Esophagus mucosa (tissue), 1 donor: ENCODE measurements at places on chromosomes 2 and 18. TPM values are rescaled to one million over a fixed set of nuclear protein-coding genes. Genes with fewer than 3 reads are reported as not detected.

- ATAC-seq: no peak
Observed at GRCh38 chr18:55419947-55420664, 167.9 kb downstream of the TCF4 start.

DNA sequence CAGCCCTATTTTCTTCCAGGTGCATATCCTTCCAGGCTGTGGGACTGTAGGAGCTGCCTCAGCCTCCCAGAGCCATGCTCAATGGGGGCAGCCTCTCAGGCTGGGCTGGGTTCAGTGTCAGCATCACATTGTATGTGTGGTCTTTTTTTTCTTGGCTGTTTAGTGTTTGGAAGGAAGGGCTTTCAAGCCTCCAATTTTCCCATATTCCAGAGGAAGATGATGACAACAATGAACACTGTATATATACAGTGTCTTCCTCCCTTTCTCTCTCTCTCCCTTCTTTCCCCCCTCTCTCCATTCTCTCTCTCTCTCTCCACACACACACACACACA lies 326.4 kb downstream of the DYSF start:
- no peak for ATAC-seq

- no peak for ATAC-seq
Observed at GRCh38 chr18:67589325-67589724, 72.8 kb upstream of the DSEL start.

The TRIB2 gene
- 12.7 TPM for total RNA-seq

DNA sequence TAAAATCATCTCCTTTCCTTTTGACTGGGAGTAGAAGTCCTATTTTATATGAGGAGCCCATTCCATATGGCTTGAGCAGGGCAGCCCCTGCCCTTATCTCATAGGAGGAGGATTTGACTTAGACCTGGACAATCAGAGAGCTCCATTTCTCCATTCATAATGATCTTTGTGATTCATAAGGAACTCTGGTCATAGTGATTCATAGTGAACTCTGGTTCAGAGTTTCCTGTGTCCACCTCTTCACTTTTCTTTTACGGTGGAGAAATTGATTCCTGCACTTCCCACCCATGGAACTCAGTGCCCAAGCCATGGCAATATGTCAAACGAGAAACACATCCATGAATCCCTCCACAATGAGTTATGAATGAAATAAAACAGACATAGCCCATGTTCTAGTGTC lies 12.8 kb upstream of the MYO3B start:
- no peak for ATAC-seq

DNA sequence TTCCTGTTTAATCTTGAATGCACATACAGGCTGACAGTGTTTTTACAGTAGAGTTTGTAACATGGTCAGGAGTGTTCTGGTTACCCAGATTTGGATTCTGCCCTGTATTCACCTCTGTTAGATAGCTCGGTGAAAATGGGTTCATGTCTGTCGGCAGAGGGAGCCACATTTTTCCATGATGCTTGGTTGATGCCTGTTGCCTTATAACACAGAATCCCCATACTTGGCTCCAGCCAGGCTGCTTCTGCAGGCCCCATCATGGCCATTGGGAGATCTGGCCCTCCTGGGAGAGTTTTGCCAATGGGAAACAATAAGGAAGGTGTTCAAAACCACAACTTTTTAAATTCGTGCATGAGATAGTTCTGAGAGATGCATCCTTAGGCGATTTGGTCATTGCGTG lies 78.1 kb downstream of the WDSUB1 start:
- ATAC-seq: no peak

GRCh38 chr2:2542966-2543611 lies 212.0 kb upstream of the MYT1L start:
- ATAC-seq: no peak

GRCh38 chr2:11870064-11870463 lies 123.6 kb downstream of the LPIN1 start:
- ATAC-seq: no peak

- no peak for ATAC-seq
Observed at GRCh38 chr18:2293109-2293839, 278.0 kb downstream of the METTL4 start.

DNA sequence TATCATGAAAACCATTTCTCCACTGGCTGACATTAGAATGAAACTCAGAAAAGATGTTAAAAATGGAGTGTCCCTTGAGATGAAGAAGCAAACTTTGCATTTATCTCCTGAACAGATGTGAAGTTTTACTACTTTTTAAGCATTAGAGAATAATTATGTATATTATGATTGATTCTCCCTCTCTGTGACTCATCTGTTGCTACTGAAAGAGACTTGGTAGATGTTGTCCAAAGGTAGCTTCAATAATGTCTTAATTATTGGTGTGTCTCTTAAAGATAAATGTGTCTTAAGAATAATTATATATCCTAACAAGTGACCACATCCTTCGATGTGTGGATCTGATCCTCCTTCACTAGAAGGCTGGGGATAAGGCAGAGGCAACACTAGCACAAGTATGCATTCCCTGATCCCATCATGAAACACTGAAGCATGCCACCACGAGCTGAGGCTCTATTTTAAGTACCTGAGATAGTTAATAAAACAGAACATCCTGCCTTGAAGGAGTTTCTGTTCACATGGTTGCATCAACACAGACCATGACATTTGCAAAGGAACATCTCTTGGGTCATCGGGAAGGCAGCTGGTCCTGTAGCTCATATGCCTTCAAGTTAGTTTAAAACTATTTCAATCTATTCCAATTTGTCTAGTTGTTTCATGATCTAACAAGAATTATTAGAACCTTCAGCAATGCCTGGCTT lies 15.5 kb downstream of the RND3 start:
- ATAC-seq: no peak

The PID1 gene
- 1.2 TPM for total RNA-seq

DNA sequence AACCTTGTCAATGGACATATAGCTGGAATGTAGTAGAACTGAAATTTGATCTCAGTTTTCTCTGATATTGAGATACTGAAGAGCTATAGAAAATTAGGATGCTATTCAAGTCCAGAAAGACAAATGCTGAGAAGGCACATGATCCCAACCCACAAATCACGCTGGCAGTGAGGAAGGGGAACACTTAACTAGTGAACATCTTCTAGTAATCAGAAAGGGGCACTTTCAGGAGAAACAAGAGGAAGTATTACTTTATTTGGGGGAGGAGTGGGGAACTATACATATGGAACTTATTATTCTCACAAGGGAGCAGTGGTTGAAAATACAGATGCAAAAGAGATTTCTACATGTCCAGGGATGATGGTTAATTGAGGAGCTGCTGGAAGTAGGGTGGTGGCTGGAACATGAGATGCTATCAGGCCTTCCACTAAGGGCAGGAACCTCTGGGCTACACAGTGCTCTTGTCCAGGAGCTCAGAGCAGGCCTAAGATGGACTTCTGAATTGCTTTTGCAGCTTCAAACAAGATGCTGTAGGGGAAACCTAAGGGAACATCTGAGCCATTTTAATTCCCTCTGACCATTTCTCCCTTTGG lies 79.3 kb downstream of the TGFA start:
- no peak for ATAC-seq

DNA sequence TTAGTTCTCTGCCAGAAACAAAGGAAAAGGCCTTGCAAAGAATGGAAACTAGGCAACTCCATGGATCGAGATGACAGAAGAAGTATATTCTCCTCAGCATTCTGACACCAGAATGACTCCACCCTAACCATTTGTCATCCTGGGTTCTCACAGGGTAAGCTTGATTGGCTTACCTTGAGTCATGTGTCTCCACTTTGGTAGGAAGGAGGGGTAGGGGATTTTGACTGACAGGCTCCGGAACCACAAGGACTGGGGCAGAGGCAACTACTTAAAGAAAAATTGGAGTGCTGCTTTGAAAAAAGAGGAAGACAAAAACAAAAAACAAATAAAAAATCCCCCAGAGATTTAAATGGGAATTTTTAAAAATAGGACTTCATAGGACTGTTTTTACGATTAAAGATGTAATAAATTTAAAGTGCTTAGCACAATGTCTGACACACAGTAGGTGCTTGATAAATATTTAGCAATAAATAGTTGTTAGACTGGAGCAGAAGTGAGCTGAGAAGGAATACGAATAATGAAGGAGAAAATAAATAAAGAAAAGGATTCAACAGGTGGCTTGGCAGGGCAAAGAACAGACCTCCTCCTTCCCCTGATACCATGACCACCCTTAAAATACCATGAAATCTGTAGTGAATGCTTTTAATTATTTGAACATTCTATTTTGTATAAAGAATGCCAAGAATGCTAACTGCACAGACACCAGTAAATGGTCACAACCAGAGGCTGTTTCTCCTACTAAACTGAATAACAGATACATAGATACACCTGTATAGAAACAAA lies 230.2 kb downstream of the CDCA7 start:
- no peak for ATAC-seq

DNA sequence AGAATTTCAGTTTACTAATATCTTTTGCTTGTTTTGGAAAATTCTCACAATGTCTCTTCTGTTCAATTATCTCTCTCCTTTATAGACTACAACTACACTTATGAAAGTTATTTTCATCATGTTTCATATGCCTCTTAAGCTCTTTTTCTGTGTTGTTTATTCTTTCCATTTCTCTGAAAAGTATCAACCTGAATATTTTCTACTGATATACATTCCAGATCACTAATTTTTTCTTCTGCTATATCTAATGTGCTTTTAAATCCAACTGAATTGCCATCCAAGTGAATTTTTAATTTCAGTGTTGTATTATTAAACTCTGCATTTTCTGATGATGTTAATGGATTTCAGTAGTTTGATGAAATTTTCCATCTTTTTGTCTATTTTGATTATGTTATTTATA lies 301.3 kb downstream of the HRH4 start:
- no peak for ATAC-seq

DNA sequence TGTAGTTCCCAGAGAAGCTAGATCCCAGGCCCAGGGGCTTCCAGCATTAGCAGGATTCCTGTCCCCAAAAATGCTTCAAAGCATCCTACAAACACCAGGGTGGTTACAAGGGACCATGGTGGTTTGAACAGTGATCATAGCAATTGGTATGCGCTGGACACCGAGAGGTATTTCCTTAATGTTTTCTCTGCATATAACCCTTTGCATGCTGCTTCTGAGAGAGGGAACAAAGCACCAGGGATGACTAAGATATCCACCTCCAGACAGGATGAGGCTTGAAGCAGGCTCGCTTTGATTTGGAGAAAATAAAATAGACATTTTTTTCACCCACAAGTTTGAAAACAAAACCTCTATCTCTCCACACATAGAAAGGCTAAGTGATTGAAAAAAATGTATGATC lies 50.5 kb upstream of the TSPYL6 start:
- ATAC-seq: no peak

DNA sequence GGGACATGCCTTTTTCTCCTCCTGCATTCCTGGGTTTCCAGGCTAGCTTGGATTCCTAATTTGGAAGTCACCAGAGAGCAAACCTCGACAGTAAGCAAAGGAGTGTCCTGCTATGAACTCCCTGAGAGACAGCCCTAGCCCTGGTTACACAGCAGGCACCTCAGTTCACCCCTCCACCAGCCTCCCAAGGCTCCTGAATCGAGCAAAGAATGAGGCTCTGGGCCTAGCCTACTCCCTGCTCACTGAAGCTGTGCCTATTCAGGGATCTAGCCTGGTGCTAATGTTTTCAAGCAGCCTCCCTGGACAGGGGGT lies 66.7 kb upstream of the RMDN2 start:
- ATAC-seq: no peak

- ATAC-seq: no peak
Observed at GRCh38 chr18:54931152-54931551, 28.1 kb downstream of the CCDC68 start.

- ATAC-seq: no peak
Observed at GRCh38 chr2:187580462-187581124, 26.4 kb upstream of the TFPI start.

- ATAC-seq: no peak
Observed at GRCh38 chr2:143815082-143815481, 685.9 kb downstream of the ARHGAP15 start.

The LIMS4 gene
- total RNA-seq: 0.20 TPM

GRCh38 chr2:144972676-144973075 lies 452.8 kb upstream of the ZEB2 start:
- ATAC-seq: no peak

The SALL3 gene
- not detected for total RNA-seq

The PRSS56 gene
- total RNA-seq: not detected

GRCh38 chr2:218645126-218645525 lies 14.3 kb downstream of the ZNF142 start:
- peak; percentile 65 for ATAC-seq

GRCh38 chr2:202270487-202270886 lies 4.9 kb downstream of the NOP58 start:
- no peak for ATAC-seq

The CHST10 gene
- 0.88 TPM for total RNA-seq

The ZEB2 gene
- 6.5 TPM for total RNA-seq

- no peak for ATAC-seq
Observed at GRCh38 chr2:128412181-128412871, 93.7 kb upstream of the HS6ST1 start.

DNA sequence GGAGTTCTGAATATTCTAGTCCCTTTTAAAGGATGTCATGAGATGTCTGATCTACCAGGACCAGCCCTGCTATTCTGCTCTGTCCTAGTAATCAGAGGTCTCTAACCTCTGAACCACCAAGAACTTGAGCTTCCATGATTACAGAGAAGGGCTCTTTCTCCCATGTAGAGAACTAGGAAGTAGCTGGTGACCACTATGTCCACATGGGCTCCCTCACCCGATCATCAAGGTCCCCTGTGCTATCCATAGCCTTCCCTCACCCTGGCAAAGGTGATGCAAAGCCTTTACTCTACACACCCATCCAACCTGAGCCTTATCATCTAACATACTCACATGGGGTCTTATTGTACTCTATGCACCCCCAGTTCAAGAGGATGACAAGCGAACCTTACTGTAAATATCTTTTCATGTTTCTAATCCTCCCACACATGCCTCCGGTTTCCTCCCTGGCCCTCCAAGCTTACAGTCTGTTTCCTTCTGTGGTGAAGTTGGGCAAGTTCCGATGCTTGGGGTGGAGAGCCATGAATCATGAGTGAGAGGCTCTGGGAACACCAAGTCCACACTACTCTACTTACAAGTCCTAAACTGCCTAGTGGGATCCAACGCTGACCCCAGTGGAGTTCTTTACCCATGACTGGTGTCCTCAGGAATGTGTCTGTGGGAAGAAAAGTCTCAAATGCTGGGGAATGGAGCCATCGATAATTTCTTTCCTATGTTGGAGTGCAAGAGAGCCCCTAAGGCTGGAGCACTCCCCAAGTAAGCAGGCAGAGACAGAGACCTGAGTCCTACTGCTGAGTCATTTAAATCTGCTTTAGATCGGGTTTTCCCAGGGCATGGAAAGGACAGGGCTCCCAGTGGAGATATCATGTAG lies 73.3 kb upstream of the KLF7 start:
- ATAC-seq: peak; percentile 94

DNA sequence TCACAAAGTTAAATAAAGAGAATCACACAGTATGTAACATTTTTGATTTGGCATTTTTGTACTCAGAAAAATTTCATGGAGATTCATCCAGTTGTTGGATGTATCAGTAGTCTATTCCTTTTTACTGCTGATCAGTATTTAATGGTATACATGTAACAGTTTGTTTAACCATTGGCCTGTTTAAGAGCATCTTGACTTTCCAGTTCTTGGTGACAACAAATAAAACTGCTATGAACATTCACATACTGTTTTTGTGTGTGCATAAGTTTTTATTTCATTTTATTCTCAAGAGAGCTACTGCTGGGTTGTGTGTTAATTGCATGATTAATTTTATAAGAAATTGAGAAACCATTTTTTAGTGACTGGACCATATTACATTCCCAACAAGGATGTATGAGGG lies 694.5 kb upstream of the RAB6C start:
- ATAC-seq: no peak

GRCh38 chr2:9772999-9773902 lies 70.0 kb upstream of the TAF1B start:
- no peak for ATAC-seq

The HJURP gene
- total RNA-seq: 9.4 TPM
